HS-27A (cell line): ENCODE measurements at places on chromosomes 6 and 20.

GRCh38 chr6:54473328-54473727 is 165.1 kb downstream of the TINAG start:
- DNase-seq, result no peak

DNA sequence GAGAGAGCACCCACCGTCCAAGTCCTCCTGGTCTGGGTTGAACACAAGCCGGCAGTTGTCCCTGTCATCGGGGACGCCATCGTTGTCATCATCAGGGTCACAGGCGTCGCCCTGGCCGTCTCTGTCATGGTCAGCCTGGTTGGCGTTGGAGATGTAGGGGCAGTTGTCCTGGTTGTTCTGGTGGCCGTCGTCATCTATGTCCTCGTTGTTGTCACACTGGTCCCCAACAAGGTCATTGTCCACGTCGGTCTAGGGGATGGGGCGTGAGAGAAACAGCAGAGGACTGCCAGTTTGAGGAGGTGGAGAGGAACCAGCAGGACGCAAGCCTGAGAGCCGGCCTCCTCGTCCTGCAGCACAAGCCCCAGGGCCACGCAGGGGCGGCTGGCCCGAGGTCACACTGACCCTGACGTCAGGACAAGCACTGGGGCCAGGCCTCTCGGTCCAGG is 28.5 kb downstream of the THBS2 start:
- no peak for DNase-seq

DNA sequence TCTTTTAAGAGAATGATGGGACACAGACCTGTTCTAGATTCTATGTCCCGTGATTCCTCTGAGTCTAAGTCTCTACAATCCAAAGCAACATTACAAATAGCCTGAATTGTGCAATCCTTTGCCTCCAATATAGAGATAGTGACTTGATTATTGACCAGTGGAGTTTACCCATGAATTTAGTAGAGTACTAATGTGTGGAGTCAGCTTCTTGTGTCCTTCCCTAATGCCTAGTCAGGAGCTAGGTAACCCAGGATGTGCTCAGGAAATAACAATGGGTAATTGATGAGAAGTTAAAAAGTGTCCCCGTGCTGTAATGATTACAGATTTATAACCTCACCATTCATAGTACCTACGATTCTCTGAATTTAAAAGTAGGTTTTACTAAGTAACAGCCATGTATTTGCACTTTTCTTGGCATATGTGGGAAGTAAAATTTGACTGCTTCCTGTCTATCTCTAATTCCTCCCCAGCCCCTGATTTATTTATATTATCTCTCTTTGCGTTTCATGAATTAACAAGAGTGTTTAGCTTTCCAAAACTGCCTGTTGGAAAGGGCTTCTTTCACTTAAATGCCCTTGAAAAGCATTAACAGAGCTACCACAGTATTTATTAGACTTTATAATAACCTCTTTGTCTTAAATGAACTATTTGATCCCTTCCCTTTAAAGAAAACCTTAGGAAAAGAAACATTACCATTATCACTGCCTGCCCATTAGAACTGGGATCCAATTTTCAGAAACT is 30.5 kb downstream of the NEDD9 start:
- no peak for DNase-seq

GRCh38 chr6:144330017-144330987 is 45.2 kb downstream of the UTRN start:
- DNase-seq, result no peak

DNA sequence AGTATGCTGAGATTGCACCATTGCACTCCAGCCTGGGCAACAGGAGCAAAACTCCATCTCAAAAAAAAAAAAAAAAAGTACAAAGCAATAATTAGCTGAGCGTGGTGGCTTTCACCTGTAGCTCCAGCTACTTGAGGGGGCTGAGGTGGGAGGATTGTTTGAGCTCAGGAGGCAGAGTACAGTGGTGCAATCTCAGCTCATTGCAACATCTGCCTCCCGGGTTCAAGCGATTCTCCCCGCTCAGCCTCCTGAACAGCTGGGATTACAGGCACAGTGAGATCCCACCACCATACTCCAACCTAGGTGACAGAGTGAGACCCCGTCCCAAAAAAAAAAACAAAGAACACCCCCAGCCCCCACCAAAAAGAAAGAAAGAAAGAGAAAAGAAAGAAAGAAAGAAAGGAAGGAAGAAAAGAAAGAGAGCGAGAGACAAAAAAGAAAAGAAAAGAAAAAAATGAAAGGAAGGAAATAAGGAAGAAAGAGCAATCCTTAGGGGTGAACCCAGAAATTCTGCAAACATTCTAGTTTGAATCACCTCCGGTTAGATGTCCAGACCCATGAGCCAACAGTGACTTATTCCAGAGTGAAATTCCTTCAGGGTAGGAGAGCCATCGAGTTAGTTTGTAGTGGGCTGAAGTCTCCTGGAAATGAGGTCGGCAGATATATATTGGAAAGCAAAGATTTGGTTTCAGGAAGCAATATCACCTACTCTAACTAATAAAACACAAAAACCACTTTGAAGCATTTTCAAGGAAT is 3.2 kb upstream of the RIPOR3 start:
- DNase-seq, result no peak

GRCh38 chr20:640674-641515 is 12.1 kb downstream of the SRXN1 start:
- no peak for DNase-seq

DNA sequence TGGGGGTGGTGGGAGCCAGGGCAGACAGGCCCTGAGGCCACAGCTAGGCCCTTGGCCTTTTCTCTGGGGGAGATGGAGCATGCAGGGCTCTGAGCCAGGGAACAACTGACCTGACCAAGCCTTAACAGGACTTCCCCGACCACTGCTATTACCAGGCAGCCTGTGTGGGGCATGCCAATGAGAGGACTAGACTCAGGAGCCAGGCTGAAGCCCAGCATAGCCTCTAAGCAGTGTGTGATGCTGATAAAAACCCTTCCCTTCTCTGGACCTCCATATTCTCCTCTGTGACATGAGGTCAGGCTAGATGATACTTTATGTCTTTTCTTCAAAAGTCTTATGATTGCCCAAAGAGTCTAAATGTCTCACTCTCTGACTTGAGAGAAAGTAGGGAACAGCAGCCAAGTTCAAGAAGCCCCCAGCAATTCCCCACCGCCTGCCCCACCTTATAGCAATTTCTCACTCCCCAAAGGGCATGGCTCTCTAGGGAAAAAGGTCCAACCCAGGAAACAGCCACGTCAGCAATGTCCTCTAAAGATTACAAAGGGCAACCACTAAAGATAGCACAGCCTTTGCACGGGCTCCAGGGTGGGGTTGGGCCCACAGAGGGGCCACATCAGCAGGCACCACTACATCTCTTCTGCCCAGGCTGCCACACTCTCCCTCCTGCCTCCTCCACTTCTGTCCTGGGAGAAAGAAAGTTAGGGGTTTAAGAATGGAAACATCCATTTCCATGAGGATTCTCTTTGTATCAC is 71.3 kb downstream of the TRERF1 start:
- no peak for DNase-seq

GRCh38 chr6:149923327-149923986 is 536 bp upstream of the RAET1G start:
- DNase-seq, result no peak

GRCh38 chr6:125859727-125860126 is 69.0 kb downstream of the NCOA7 start:
- no peak for DNase-seq

DNA sequence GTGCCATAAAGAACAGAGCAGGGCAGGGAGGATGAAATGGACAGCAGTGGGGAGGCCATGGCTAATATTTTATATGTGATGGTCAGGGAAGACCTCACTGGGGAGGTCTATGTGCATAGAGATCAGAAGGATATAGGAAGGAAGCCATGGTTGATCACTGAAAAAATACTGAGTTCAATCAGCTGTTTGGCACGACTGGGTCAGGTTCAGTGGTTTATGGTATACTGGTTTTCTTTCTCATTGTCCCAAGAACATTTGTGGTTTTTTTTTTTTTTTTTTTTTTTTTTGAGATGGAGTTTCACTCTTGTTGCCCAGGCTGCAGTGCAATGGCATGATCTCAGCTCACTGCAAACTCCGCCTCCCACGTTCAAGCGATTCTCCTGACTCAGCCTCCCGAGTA is 78.3 kb upstream of the TIAM2 start:
- no peak for DNase-seq

GRCh38 chr6:1388630-1389368 is 577 bp upstream of the FOXF2 start:
- no peak for DNase-seq

- no peak for DNase-seq
Observed at GRCh38 chr6:13561624-13562267, 12.7 kb upstream of the SIRT5 start.

DNA sequence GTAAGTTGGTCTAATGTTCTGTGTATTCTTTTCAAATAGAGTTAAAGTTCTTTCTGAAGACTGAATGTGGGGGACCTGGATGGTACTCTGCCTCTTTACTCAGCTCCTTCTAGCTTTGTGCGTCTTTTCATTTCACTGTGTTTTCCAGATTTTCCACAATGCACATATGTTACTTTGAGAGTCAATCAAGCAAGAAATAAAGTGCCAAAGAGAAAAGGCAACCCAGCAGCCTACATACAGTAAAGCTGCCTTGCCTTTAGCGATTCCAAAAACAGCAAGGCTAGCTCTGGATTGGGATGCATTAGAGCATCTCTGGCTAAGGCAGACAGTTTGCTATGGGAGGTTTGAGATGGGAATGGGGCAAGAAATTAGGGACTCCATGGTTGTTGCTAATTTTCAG is 5.3 kb downstream of the C6orf163 start:
- no peak for DNase-seq

GRCh38 chr20:25496968-25497401 is 88.3 kb downstream of the NINL start:
- peak; percentile 22 for DNase-seq

- DNase-seq, result no peak
Observed at GRCh38 chr6:168440520-168441433, at the start of gene SMOC2. TSS of gene SMOC2 (plus strand) at chr6:168441184. CDS start at chr6:168441371, 187 bp downstream.

- DNase-seq, result no peak
Observed at GRCh38 chr20:56840716-56841261, 211.7 kb downstream of the TFAP2C start.

GRCh38 chr6:6346427-6347023 is 26.1 kb upstream of the F13A1 start:
- DNase-seq, result no peak

DNA sequence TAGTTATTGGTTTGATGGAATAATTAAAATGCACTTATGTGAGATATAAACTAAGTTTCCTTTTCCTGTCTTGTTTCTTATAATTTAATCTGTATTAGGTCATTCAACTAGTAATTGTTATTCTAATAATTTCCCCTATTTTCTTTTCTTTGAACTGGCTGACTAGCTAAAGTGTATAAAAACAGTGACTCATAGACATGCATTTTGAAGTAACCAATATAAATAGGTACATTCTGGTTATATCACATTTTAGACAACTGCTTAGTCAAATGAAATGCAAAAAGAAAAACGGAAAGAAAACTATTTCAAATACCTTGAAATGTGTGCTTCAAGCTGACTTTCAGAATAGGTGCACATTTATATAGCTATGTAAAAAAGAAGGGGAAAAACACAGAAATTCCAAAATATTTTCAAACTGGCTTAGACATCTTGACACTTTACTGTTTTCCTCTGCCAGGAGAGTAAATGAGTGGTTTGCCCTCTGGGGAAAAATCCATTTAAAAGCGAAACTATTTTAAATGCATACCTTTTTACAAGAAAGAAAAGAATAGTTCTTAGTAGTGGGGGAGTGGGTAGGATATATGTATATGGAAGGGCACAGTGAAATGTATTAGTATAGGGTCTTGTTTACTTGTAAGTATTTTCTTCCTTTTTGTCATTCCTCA is 28.3 kb downstream of the KCNQ5 start:
- DNase-seq, result no peak

DNA sequence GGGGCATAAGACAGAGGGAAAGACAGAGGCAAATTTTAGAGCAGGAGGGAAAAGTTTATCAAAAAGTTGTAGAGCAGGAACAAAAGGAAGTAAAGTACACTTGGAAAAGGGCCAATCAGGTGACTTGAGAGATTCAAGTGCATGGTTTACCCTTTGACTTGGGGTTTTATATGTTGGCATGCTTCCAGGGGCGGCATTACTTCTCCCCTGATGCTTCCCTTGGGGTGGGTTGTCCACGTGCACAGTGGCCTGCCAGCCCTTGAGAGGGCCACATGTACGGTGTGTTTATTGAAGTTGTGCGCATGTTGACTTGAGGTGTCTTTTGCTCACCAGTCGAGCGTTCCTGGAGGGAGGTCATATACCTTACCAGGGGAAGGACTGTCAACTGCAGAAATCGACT is 259.5 kb upstream of the JARID2 start:
- no peak for DNase-seq

GRCh38 chr20:48672324-48672723 is 155.5 kb downstream of the PREX1 start:
- no peak for DNase-seq

DNA sequence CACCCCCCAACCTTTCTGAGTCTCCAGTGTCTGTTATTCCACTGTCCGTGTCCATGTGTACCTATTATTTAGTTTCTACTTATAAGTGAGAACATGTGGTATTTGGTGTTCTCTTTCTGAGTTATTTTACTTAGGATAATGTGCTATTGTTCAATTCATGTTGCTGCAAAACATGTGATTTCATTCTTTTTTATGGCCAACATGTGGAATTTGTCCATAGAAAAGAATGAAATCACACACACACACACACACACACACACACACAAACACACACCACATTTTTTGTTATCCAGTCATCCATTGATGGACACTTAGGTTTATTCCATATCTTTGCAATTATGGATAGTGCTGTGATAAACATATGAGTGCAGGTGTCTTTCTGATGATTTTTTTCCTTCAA is 23.5 kb downstream of the IGF2R start:
- DNase-seq, result no peak

GRCh38 chr20:12946789-12947188 is 62.0 kb upstream of the SPTLC3 start:
- DNase-seq, result no peak

- DNase-seq, result no peak
Observed at GRCh38 chr20:3434232-3434631, 26.8 kb upstream of the DNAAF9 start.

GRCh38 chr6:79421001-79421411 is 116.2 kb downstream of the LCA5 start:
- DNase-seq, result no peak

GRCh38 chr6:5516036-5516435 is 254.7 kb downstream of the FARS2 start:
- no peak for DNase-seq

DNA sequence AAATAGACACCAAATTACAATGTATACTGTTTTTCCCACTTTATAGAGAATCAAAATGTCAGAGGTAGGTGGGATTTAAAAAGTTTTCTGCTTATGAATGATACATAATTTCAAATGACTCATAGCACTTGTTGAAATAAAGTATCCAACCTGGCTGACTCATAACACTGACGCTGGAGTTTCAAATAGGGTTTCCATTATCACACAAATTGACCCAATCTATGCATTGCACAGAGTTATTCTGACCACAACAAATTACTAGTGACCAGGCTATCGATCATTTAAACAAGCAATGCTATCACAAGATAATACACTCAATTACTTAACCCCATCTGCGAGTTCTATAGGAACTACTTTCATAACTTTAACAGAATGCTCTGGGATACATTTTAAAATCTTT is 31.9 kb upstream of the PRELID3B start:
- no peak for DNase-seq

GRCh38 chr20:1803061-1803931 is 91.9 kb upstream of the SIRPA start:
- DNase-seq, result no peak

GRCh38 chr6:11425431-11425871 is 112.1 kb upstream of the TMEM170B start:
- DNase-seq, result no peak

GRCh38 chr20:24981282-24981681 is 11.3 kb downstream of the APMAP start:
- DNase-seq, result no peak

- no peak for DNase-seq
Observed at GRCh38 chr6:168102315-168102985, 23.4 kb upstream of the FRMD1 start.

- no peak for DNase-seq
Observed at GRCh38 chr6:105429676-105430075, 26.8 kb upstream of the PREP start.
